KG1 (cell line): ENCODE measurements at places on chromosomes 11 and 22.

DNA sequence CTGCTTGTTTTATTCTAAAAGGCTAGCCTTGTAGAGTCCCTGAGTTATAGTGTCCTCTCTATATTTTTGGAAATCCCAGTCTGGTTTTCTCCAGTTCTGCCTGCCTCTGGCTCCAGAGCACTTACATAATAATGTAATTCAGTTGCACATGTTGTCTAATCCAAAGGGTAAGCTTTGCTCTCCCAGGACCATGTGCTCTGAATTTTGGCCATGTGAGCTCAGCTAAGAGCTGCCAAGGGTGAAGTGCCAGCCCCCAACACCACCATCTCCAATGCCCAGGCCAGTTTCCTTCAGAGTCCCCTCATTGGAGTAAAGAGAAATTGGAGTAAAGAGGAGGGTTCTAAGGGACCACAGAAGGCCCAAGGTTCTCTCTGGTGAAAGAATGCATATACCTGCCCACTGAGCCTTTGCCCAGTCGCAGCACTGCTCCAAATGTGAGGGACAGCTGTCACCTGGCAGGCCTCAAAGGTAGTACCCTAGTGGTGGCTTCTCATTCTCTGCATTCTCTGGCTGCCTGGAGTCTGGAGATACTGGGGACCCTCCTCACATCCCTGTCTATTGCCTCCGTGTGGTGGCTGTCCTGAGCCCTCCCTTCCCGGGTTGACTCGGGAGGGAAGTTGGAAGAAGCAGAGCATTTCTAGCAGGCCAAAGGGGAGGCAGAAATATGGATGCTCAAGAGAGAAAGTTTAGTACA, 4.9 kb downstream of the CRY2 start:
- no peak for DNase-seq

GRCh38 chr11:12792590-12792989, 118.4 kb downstream of the TEAD1 start:
- DNase-seq, result no peak

DNA sequence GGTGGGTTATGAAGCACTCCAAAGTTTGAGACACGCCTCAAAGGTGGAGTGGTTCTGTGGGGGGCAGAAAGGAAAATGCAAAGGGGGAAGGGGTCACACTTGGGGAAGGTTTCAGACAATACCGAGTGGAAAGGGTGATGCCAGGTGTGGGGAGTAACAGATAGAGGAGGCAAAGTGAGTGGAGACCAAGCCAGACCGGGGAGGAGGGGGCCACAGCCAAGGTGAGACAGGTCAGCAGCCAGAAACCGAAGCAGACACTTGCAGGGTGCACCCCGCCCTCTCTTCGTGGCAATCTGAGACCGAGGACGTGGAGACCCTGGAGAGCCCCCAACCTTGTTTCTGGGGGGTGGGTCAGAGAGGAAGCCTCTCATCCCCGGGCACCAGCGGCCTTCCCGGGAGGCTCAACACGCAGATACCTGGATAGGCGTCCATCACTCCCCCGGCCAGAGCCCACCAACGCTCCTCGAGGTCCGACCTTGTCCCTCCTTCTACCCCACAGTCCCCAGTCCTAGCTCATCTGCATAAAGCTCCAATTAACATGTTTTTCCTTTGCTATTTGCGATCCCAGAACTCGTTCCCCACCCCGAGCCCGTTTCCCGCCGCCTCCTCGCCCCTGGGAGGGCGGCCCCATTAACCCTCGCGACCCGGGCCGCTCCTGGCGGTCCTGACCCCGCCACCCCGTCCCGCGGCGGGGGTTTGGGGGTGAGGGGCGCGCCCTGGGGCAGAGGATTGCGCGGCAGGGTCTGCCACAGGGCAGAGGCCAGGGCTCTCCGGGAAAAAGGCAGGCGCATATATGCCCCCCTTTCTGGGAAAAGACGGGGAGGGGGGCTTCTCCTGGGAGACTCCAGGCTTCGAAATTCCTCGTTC, 21.8 kb downstream of the RTN4RL2 start:
- no peak for DNase-seq

- DNase-seq, result no peak
Measured at GRCh38 chr11:109939166-109939810, 153.9 kb upstream of the ZC3H12C start.

DNA sequence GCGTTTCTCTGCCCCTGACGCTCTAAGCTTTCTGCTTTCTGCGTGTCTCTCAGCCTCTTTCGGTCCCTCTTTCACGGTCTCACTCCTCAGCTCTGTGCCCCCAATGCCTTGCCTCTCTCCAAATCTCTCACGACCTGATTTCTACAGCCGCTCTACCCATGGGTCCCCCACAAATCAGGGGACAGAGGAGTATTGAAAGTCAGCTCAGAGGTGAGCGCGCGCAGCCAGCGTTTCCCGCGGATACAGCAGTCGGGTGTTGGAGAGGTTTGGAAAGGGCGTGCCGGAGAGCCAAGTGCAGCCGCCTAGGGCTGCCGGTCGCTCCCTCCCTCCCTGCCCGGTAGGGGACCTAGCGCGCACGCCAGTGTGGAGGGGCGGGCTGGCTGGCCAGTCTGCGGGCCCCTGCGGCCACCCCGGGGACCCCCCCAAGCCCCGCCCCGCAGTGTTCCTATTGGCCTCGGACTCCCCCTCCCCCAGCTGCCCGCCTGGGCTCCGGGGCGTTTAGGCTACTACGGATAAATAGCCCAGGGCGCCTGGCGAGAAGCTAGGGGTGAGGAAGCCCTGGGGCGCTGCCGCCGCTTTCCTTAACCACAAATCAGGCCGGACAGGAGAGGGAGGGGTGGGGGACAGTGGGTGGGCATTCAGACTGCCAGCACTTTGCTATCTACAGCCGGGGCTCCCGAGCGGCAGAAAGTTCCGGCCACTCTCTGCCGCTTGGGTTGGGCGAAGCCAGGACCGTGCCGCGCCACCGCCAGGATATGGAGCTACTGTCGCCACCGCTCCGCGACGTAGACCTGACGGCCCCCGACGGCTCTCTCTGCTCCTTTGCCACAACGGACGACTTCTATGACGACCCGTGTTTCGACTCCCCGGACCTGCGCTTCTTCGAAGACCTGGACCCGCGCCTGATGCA, at the start of gene MYOD1:
TSS of gene MYOD1 (plus strand) at position 544 of the 910 bp plus-strand sequence. CDS start at position 756, 212 bp downstream.
- DNase-seq, result no peak

DNA sequence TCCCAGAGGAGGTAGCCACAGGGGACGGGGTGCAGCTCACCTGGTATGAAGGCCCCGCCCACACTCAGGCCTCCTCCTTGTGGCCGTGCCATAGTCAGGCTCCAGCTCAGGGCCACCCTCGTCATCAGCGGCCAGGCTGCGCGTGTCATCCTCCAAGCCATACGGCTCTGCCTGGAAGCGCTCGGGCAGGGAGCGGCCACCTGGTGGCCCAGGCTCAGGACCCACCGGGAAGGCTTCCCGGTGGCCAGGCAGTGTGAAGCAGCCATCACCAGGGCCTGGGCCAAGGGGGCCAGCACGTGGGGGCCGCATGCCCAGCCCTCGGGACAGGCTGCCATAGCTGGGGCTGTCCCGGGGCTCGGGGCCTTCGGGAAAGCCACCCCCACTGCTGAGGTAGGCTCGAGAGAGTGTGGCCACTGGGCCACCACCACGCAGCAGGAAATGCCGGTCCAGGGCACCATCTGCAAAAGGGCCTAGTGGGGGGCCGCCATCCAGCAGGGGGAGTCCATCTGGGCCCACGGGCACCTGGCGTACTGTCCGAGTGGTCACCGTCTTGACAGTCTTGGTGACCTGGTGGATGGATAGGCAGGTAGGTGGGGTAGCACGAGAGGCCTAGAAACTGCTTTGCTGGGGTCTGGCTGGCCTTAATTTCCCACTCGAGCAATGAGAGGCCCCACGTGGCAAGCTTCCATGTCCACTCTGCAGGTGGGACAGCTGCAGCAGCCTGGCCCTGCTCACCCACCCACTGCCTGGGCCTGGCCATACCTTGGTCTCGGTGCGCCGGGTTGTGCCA, 35.3 kb downstream of the ARVCF start:
- DNase-seq, result no peak

DNA sequence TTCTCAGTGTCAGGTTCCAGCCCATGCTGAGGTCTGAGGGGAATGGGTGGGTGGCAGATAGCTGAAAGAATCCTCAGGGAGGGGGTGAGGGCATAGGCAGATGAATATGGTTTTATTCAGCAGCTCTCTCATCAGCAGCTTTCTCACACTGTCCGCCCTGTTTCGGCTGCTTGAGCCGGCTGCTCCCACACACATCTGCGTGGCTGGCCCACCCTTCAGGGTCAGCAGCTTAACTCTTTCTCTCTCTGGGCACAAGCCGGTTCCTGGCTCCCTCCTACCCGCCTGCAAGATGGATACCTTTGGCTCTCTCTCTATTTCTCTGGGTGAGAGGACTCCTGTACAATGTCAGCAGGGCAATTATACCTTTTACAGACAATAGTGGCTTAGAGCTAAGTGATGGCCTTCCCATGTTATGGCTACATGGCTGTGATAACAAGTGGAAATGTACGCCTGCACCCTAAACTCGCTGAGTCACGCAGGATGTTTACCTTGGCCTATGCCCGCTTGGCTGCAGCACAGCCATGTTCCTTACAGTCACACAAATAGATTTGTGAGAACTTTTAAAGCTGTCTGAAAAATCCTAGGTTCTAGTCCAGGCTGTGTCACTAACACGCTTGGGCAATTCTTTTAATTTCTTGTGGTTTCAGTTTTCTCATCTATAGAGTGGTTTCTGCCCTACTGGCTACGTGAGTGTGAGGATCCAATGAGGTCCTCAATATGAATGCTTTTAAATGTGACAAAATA, 4.1 kb downstream of the MMP20 start:
- no peak for DNase-seq

DNA sequence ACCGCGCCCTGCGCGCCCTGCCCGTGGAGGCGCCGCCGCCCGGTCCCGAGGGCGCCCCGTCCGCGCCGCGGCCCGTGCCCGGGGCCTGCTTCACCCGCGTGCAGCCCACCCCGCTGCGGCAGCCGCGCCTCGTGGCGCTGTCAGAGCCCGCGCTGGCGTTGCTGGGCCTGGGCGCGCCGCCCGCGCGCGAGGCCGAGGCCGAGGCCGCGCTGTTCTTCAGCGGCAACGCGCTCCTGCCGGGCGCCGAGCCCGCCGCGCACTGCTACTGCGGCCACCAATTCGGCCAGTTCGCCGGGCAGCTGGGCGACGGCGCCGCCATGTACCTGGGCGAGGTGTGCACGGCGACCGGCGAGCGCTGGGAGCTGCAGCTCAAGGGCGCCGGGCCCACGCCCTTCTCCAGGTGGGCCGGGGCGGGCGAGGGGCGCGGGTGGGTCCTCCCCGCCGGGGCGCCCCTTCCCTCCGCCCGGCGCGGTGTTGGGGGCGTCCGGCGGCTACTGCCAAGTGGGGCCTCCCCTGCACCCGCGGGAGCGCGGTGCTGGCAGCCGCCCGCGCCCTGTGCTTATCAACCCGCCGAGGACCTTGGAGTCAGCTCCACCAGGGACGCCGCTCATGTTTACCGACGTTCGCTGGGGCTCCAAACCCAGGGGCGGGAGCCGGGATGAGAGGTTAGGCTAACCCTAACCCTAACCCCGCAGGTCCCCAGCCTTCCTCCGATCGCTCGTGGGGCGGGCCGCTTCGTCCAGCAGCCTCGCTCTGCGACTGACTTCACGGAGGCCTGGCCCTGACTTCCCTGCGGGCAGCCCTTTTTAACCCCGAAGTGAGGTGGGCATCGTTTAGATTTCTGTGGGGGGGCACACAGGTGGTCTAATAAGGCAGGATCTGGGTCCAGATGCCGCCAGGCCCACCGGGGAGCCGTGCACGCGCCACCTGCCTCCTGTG, 649 bp downstream of the SELENOO start:
- no peak for DNase-seq

DNA sequence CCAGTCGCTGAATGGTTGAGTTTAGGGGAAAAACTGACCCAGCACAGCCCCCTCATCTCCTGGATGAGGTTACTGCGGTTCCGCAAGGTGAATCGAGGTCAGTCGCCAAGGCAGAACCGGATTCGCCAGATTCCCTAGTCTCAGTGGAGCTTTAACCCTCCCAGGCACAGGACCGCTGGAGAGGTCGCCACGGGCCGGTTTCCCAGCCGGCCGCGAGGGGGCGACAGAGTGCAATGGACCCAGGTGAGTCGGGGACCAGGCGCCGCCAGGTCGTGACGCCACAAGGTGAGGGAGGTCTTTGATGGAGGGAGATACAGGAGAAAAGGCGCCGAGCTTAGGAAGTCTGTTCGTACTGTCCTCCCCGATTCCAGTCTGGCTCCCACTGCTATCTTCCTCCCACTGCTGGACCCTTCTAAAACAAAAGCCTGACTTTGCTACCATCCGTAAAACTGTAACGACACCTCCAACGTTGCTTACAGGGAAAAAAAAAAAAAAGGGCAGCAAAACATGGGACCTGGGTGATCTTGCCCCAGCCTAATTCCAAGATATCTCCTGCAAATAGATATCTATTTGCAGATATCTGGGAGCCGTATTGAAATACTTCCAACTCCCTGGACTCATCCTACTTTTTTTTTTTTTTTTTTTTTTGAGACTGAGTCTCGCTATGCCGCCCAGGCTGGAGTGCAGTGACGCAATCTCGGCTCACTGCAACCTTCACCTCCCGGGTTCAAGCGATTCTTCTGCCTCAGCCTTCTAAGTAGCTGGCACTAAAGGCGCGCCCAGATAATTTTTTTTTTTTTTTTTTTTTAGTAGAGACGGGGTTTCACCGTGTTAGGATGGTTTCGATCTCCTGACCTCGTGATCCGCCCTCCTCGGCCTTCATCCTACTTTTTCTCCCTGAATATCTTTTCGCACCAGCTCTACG, 1.4 kb upstream of the GGA1 start:
- DNase-seq, result no peak

GRCh38 chr11:44002191-44003093, 45.3 kb upstream of the ACCSL start:
- DNase-seq, result no peak

DNA sequence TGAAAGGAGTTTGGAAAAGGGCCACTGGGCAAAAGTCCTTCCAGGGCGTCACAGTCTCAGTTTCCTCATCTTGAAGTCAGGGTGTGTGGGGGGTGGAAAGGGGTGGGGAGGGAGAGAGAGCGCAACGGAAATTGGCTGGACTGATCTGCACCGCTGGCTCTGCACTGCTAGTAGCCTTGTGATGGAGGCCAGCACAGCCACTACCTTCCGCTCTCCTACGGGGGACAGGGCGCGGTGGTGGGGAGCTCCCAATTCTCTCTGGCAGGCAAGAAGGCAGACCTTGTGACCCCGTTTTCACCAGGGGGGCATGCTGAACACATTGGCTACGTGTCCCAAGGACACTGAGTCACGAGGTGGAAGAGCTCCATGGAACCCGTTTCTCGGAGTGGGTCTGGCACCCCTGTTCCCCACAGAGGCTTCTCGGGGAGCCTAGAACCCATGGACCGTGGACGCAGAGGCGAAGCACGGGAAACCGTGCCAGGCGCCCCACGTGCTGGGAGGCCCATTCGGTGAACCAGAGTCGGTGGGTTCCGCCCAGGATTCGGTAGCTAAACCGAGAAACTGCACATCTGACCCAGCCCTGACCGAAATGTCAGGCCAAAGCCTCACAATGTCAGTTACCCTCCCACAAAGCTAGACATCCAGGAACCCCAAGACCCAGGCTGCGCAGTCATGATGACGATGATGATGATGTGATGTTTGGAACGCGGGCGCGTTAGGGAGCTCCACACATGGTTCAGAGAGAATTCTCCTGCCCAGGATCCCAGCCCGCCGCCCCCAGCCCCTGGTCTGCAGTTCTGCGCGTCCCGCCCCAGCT, 28.3 kb upstream of the WNT11 start:
- peak; percentile 79 for DNase-seq
